Stimulated activated CD8-positive, alpha-beta memory T cell treated with anti-CD3 and anti-CD28 coated beads, Interleukin-4, amount 100 ng/mL, for 1 hour (primary cell): ENCODE measurements at places on chromosomes 4 and X.

GRCh38 chr4:3283916-3284315 is 8.9 kb upstream of the RGS12 start:
- DNase-seq = no peak

GRCh38 chrX:19639056-19639455 is 123.7 kb upstream of the MAP3K15 start:
- no peak for DNase-seq

- no peak for DNase-seq
Observed at GRCh38 chr4:112411781-112412550, 104.0 kb downstream of the NEUROG2 start.

- no peak for DNase-seq
Observed at GRCh38 chrX:13536551-13536950, 32.9 kb upstream of the EGFL6 start.

- DNase-seq = no peak
Observed at GRCh38 chrX:23901805-23902204, 5.9 kb downstream of the APOO start.

- no peak for DNase-seq
Observed at GRCh38 chrX:6849716-6850414, 297.6 kb upstream of the STS start.

DNA sequence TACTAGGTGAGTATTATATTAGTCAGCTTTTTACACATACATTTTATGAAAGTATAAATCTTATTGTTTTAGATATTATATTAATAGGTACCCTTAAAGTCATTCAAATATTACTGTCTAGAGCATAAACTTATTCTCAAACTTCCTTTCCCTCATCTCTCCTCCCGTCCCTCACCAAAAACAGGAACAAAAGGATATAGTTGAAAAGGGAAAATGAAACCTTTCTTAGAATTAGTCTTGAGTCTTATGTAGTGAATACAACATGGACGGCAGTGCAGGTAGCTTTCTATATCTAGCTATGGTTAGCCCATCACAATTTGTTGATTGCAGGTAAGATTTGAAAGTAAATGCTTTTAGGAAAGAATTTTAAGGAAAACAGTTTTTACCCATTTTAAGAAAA is 65.6 kb downstream of the RBPJ start:
- no peak for DNase-seq

DNA sequence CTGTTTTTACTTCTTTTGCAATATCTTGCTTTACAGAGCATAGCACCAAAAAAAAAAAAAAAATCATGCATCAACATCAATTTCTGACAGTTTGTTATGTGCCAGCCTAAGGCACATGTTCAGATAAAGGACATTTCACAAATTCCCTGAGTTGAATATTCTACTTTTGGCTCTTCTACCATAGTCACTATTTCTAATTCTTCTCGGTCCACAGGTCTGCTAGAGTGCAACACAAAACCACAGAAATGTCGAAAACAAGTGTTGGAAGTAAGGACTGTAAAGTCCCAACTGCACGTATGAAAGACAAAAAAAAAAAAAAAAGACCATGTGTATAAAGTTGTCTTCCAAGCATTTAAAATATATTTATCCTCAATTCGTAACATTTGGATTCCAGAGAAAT is 494.2 kb upstream of the INTU start:
- no peak for DNase-seq

DNA sequence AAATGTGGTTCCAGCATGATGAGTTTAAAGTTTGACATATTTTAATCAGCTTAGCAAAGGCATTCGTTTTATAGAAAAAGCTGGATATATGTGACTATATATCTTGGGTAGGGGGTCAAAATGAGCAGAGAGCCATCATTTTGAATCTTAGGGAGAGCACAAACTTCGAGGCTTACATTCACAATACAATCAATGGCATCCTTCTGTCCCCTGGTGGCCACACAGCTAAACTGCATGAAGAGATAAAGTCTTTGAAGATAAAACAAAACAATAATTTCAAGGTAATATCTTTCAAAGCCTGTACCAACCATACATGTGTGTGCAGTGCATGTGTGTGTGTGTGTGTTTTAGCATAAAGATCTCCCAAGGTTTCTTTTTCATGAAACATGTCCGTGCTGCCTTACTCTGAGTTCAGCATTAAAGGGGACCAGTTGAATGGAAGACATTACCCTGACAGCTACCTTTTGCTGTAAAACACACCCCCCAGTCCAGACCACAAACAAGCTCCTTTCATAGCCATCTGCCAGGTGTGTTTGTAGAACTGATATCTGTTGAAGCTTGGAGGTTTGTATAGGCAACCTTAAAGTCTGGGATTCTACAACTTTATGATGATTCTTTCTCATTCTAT is 22.0 kb downstream of the DYNLT3 start:
- DNase-seq = peak; percentile 22

DNA sequence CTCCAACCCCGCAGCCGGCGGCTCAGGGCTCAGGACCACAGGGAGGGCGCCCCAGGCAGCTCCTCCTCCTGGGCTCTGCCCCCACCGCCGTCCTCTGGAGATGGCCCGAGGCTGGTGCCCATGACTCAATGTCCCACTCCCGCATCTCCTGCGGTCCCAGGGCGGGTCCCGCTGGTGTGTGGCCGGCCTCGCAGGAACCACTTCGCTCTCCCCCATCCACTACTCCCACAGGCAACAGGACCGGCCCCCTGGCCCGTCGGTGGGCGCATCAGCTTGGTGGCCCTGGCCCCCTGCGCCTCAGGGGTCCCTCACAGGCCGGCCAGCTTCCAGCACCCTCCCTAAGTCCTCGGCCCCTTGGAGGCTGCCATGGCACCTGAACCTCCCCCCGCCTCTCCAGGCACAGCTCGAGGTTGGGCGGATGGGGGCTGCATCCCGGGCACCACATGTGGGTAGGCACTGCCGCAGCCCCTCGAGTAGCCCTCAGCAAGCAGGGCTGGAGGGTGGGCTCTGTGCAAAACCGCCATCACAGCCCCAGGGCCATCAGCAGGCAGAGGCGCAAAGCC is 22.8 kb upstream of the SPON2 start:
- no peak for DNase-seq

DNA sequence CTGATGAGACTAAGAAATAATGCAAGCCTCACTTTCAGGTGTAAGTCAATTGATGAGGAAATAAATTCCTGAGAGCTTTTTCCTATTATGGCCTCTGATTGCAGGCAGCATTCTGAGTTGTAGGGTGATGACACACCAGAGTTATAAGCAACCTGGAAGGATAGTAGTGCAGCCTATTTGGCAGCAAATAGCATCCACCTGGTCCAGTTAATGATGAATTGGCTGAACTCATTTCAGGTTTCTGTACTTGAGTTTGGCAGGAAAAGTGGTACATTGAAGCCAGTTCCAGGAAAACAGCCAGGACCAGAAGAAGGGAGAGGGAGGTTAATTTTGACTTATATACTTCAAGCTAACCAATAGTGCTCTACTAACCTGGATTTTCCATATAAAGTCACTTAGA is 316.8 kb downstream of the NAF1 start:
- DNase-seq = no peak
